ENCODE measurements at places on chromosomes 2 and 18. TPM values are rescaled to one million over a fixed set of nuclear protein-coding genes. Genes with fewer than 3 reads are reported as not detected.

GRCh38 chr2:205706769-205707381 lies 24.6 kb downstream of the NRP2 start:
- DNase-seq, result no peak

DNA sequence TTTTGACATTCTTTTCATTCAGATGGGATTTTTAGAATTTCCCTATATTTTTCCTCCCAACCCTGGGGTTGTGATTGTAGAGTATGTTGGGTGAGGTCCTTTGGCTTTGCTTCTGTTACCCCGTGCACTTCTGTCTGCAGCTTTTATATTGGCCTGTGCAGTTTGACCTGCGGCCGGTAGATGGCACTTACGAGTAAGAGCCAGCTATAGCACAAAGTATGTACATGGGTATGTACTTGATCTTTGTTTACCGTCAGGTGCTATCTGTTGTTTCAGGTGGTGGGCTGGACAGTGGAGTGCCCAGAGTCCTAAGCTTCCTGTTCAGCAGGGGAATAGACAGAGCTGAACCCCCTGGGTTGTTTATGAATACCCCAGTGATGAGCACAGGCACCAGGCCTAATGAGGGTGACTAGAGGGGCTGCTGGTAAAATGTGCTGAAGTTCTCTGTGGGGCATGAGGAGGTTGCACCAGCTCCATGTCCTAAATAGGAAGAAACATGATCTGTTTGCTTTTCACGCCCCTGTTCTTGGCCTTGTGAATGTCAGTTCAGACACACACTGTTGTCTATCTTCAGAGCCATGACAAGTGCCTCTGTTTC lies 58.9 kb upstream of the THUMPD2 start:
- DNase-seq, result no peak

DNA sequence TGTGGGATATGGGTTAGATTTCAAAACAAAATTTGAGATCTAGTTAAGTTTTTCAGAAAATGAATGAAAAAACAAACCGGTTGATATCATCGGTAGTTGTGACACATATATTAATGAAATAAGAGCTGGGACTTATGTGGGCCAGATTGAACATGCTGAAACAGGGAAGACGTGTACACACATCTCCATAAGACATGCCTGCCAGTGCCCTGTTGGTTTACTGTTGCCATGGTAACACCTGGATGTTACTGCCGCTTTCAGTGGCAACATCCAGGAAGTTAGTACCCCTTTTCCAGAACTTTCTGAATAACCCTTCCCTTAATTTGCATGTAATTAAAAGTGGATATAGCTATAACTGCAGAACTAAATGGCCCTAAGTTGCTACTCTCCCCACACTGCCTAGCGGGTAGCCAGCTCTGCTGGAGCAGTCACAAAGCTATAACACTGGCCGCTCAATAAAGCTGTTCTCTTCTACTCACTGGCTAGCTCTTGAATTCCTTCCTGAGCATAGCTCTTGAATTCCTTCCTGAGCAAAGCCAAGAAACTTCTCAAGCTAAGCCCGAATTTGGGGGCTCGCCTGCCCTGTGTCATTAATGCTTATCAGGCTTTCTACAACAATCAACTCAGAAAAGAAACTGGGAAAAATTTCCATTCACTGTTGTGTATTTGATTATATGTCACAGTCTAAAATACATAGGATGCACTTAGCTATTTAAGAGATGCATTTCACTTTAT lies 776.3 kb upstream of the CDH7 start:
- DNase-seq, result no peak

GRCh38 chr2:65388596-65389390 lies 43.6 kb downstream of the SPRED2 start:
- no peak for DNase-seq

GRCh38 chr18:5370332-5370731 lies 74.8 kb upstream of the ZBTB14 start:
- no peak for DNase-seq

GRCh38 chr18:13246591-13246990 lies 28.0 kb downstream of the LDLRAD4 start:
- no peak for DNase-seq

GRCh38 chr18:63271148-63271547 lies 48.4 kb downstream of the BCL2 start:
- DNase-seq, result no peak

DNA sequence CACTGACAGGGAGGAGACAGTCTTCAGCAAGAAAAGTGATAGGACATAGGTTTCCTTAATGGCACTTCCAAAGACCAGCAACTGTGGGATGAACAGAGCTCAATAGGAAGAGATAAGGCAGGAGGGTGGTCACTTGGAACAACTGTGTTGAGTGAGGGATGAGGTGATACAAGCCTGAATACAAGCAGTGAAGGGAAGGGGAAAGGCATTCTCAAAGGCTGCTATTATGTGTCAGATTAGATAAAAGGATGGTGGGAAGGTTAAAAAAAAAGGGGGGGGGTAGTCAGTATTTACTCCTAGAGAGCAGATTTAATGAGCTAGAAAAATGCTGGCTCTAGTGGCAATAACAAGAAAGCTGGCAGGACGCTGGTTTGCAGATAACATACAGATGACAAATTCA lies 25.7 kb downstream of the CCBE1 start:
- DNase-seq, result no peak

DNA sequence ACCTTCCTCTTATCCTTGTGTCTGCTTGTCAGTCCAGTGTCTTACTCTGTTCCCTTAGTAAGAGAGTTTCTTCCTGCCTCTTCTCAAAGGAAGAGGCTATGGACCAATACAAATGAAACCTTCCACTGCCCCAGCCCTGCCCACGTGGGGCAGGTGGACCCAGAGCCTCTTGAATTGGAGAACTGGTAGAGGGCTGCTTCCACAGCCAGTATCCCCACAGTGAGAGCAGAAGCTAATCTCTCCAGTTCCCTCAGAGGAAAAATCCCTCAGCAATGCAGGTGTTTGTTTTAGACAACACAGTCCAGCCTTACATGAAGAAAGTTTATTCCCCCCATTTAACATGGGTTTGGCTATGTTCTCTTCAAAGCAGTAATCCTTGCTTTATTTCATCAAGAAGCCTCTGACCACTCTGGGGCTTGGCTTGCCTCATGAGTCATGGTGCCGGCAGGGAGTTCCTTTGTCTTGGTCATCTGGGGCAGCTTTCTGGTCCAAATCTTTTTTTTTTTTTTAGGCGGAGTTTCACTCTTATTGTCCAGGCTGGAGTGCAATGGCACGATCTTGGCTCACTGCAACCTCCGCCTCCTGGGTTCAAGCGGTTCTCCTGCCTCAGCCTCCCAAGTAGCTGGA lies 6.5 kb upstream of the CYBRD1 start:
- no peak for DNase-seq

DNA sequence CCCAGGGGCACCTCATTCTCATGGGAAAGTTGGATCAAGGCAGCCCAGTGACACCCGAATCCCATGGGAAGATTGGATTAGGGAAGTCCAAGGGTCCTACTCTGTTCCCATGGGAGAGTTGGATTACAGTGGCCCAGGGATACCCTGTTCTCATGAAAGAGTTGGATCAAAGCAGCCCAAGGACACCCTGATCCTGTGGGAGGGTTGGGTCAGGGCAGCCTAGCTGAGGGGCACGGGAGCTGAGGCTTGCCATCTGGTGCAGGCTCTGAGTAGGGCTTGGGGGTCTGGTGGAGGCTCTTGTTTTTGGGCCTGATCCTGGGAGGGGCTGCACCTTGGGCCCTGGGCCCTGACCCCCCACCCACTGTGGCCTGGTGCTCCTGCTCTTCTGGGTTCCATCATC lies 87.1 kb downstream of the ACKR3 start:
- no peak for DNase-seq

GRCh38 chr2:98823196-98824170 lies 92.6 kb upstream of the MGAT4A start:
- no peak for DNase-seq

GRCh38 chr2:100151310-100151709 lies 8.9 kb upstream of the AFF3 start:
- DNase-seq, result no peak

DNA sequence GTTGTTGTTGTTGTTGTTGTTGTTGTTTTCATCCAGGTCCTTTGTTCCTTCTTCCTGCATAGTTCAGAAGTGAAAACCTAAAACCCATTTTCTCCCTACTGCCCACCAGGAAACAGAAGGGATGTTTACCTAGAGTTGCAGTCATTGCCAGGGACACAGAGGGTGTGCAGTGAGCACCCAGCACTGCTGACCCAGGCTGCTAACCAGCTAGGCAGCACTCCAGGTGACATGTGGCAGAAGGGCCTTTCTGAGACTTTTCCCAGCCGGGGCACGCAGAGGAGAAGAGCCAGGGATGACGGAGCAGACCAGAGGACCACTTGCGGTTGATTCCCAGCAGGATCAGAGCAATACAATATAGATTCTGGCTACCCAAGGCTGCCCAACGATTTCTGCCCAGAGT lies 286.3 kb downstream of the BCL11A start:
- DNase-seq, result no peak

- DNase-seq, result peak; percentile 58
Observed at GRCh38 chr2:26723991-26724750, 31.6 kb downstream of the KCNK3 start.

- no peak for DNase-seq
Observed at GRCh38 chr2:234291765-234292204, 205.1 kb downstream of the ARL4C start.

DNA sequence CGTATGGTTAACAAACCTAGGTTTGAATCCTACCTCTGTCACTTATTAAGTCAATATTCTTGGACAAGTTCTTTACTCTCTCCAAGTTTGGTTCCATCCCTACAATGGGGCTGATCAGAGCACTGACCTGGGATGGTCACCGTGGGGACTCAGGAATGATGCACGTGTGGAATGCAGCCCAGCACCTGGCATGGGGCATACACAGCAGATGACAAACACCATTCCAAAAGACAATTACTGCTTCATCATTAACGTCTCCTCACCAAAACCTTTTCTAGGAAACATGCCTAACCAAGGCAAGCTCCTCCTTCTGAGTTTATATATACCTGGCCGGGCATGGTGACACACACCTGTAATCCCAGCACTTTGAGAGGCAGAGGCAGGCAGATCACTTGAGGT lies 532.9 kb upstream of the ID2 start:
- no peak for DNase-seq

DNA sequence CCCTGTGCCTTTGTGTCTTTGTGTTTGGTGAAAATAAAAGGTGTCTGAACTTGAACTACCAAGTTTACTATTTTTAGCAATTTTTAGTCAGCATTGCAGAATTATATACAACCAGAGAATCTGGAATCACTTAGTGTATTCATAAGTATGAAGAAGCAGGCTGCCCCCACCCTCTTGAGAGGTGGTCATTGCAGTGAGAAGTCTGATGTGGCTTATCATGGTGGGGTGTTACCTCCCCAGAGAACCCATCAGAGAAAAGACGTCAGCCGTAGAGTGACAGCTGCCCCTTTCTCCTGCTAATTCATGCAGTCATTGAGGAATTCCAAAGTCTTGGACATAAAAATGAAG lies 66.0 kb downstream of the BOLA3 start:
- DNase-seq, result no peak

DNA sequence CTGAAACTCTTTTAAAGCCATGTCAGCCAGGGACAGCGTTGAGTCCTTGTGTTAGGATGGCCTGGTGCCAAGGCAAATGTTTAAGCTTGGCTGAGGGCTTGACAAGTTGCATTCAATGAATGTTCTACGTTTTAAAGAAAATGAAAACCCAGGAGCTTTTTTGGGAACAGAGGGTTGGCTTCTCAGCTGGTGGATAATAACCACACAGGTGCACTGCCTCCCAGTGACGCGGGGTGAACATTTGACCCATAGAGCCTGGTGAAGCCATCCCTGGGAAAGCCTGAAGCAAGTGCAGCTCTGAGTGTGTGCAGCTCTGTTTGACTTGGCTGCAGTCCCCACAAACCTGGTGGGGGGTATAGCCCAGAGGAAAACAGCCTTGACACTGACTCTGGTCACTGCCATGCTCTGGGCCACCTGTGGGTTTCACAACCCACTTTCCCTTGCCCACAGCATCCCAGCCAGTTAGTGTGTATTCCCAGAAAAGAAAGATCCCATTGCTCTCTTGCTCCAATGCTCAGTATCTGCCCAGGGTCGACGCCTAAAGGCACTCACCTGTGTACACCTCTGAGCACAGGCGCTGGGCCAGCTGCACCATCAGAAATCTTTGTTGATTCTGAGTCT lies 874.9 kb downstream of the RNF144A start:
- DNase-seq, result no peak

- DNase-seq, result no peak
Observed at GRCh38 chr2:23705771-23706612, 220.9 kb downstream of the ATAD2B start.

Gene FIGN
- 10.8 TPM for total RNA-seq

Gene CERS6
- 13.7 TPM for total RNA-seq

Gene SEMA4F
- 9.5 TPM for total RNA-seq

Gene CNDP1
- total RNA-seq, result not detected

Gene LONRF2
- total RNA-seq, result 17.4 TPM

Gene HMSD
- not detected for total RNA-seq

Gene PLEKHH2
- 23.3 TPM for total RNA-seq

Gene LOXHD1
- total RNA-seq, result 5.5 TPM

Gene MRPS5
- total RNA-seq, result 35.3 TPM

Gene KLHL14
- total RNA-seq, result not detected

Gene FEV
- not detected for total RNA-seq

Gene GCG
- not detected for total RNA-seq

Gene RAD51AP2
- not detected for total RNA-seq

Gene VWA3B
- total RNA-seq, result not detected

Measured in thoracic aorta (tissue), 2 donors.